Natural killer cell (primary cell): ENCODE measurements at places on chromosomes 13 and 19. TPM values are rescaled to one million over a fixed set of nuclear protein-coding genes. Genes with fewer than 3 reads are reported as not detected.

DNA sequence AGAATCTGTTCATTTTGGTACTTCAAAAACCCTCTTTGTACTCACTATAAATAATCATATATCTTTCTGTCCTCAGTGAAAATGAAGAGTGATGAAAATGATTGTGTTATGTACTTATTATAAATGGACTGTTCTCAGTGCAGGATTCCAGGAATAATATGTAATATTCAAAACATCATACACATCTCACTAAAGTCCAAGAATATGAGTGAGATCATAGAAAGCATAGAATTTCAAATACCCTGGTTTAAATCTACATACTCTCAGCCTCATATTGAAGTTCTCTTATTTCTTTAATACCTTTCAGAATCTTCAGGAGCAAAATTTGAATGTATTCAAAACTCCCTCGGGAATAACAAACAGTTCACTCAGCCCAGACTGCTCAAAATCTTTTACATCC is 868.0 kb downstream of the SLITRK6 start:
- no peaks in the 10 kb centered on the region for H3K36me3 ChIP-seq
- no peaks in the 10 kb centered on the region for H3K27me3 ChIP-seq
- H3K4me3 ChIP-seq, result no peak overlapping the region

- peaks cover 22% of the 10 kb centered on the region for H3K36me3 ChIP-seq
- no peaks in the 10 kb centered on the region for H3K27me3 ChIP-seq
These were observed 2.1 kb downstream of the RNF126 start for GRCh38 chr19:660793-661426.

DNA sequence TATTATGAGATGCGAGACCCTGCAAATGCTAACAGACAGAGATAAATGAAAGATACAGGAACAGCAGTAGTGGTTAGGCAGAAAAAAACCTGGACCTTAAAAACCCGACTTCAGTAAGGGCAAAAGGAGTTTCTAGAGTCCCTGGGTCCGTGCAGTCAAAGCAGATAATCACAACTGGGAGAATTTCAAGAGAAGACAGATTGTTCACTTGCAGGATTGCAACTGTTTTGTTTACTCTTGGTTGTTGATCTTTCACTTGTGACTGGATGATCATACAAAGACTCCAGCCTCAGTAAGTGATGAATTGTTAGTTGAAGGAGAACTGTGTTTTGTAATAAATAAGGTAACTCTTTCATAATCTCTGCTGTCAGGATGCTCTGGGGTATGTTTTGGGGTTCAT is 135.1 kb downstream of the GPC6 start:
- no peaks in the 10 kb centered on the region for H3K4me1 ChIP-seq
- no peak overlapping the region for H3K4me3 ChIP-seq
- no peak overlapping the region for H3K27ac ChIP-seq
- DNase-seq, result no peak
- H3K27me3 ChIP-seq, result no peaks in the 10 kb centered on the region
- no peaks in the 10 kb centered on the region for H3K36me3 ChIP-seq

DNA sequence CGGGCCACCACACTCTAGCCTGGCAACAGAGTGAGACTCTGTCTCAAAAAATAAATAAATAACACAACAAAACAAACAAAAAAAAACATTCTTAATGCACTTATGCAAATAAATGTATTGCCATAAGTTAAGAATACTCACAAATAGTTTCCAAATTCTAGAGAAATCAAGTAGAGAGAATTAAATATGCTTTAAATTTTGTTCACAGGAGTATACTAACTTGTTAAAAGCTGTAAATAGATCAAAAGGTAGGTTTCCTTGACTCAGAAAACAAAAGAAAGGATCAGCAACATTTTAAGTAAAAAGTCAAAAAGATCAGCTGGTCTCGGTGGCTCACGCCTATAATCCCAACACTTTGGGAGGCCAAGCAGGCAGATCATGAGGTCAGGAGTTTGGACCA is 50.5 kb upstream of the ZNF429 start:
- no peak for DNase-seq
- no peaks in the 10 kb centered on the region for H3K4me1 ChIP-seq
- no peak overlapping the region for H3K4me3 ChIP-seq
- H3K27ac ChIP-seq, result no peak overlapping the region
- H3K27me3 ChIP-seq, result no peaks in the 10 kb centered on the region

The FUT6 gene
- 0.34 TPM for total RNA-seq

- no peaks in the 10 kb centered on the region for H3K36me3 ChIP-seq
- no peak overlapping the region for H3K4me3 ChIP-seq
- H3K4me1 ChIP-seq, result no peaks in the 10 kb centered on the region
These were observed 376.1 kb downstream of the DLEU7 start for GRCh38 chr13:50467156-50468110.
